HepG2 (cell line): ENCODE measurements at places on chromosomes 7 and 10. TPM values are rescaled to one million over a fixed set of nuclear protein-coding genes. Genes with fewer than 3 reads are reported as not detected.
A peak's percentile ranks its signal among the peaks of the same experiment; 100 is the strongest.

Gene HMX2
- not detected in 2 replicates for total RNA-seq

Gene ANKRD7
- total RNA-seq = not detected in 2 replicates

Gene PNLIPRP1
- total RNA-seq = not detected in 2 replicates

Gene AKR1D1
- 37.0 and 59.5 TPM in 2 replicates for total RNA-seq

Gene RELN
- 215 and 332 TPM in 2 replicates for total RNA-seq

Gene TMEM225B
- 0.60 and 0.95 TPM in 2 replicates for total RNA-seq

Gene IL2RA
- not detected in 2 replicates for total RNA-seq

Gene CDK5
- total RNA-seq = 21.3 and 22.6 TPM in 2 replicates

Gene ASAH2
- 8.9 and 16.0 TPM in 2 replicates for total RNA-seq

DNA sequence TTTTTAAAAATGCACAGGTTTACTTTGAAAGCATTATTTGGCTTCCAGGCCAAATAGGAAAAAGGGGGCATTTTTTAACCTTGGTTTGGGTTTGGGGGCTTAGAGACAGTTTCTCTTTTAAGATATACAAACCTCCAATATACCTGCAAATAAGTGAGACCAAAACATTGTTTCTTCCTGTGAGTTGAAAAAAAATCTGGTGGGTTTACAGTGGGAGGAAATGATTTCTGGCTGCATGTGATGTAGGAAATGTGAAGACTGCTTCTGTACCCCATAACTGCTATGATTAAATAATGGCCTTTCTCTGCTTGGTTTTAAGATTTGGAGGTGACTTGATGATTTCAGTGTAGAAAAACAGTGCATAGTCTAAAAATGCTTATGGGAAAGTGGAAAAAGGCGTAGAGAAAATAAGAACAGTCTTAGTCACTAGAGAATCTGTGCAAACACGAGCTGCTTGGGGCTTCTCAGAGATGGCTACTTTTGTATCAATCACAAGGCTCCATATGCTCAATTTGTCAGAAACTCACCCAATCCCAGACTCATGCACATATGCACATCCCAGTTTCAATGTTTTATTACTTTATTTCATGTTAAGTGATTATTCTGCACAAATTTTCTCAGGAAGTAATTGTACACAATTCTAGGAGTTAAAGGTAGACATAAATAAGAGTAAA, 22.1 kb upstream of the PRKCQ start:
- no peaks in the 10 kb centered on the region for H3K4me1 ChIP-seq
- H3K36me3 ChIP-seq = no peaks in the 10 kb centered on the region
- no peak overlapping the region for H3K4me3 ChIP-seq
- no peak overlapping the region for H3K27ac ChIP-seq

GRCh38 chr10:74882831-74883230, 56.4 kb downstream of the KAT6B start:
- H3K27me3 ChIP-seq = no peaks in the 10 kb centered on the region
- no peak overlapping the region for H3K27ac ChIP-seq
- DNase-seq = no peak
- peaks cover 24% of the 10 kb centered on the region for H3K4me1 ChIP-seq
- no peaks in the 10 kb centered on the region for H3K36me3 ChIP-seq
- H3K4me3 ChIP-seq = no peak overlapping the region

- H3K27ac ChIP-seq = no peak overlapping the region
- H3K4me1 ChIP-seq = peaks cover 54% of the 10 kb centered on the region
- H3K4me3 ChIP-seq = no peak overlapping the region
- H3K27me3 ChIP-seq = peaks cover 13% of the 10 kb centered on the region; the same call in 1 of the 3 replicates
- no peaks in the 10 kb centered on the region for H3K36me3 ChIP-seq
These were observed 14.1 kb downstream of the PDZD7 start for GRCh38 chr10:101016814-101017213.

DNA sequence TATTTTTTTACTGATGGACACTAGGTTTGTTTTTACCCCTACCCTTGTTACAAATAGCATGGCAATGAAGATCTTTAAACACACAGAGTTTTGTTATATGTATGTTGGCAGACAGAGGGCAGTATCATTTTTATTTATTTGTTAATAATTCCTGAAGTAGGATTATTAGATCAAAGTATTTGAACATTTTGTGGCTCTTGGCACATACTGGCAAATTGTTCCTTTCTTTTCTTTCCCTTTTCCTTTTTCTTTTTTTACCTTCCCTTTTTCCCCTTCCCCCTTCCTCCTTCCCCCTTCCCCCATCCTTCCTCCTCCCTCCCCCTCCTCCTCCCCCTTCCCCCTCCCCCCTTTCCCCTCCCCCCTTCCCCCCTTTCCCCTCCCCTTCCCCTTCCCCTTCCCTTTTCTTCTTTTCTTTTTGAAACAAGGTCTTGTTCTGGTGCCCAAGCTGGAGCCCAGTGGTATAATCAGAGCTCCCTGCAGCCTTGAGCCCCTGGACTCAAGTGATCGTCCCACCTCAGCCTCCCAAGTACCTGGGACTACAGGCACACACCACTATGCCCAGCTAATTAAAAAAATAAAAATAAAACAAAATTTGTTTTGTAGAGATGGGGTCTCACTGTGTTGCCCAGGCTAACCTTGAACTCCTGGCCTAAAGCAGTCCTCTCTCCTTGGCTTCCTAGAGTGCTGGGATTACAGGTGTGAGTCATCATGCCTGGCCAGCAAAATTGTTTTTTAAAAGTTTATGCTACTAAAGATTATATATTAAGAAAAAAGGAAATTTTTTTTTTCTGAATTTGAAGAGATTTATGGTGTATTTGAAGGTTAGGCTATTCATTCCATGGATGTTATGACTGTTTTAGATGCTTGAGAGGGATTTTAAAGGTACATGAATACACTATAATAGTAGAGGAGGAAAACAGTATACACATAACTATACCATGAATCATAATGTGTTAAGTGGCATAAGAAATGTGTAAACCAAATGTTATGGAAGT, 39.3 kb downstream of the SEPTIN7 start:
- no peak overlapping the region for H3K4me3 ChIP-seq
- H3K27me3 ChIP-seq = no peaks in the 10 kb centered on the region
- no peak for DNase-seq

DNA sequence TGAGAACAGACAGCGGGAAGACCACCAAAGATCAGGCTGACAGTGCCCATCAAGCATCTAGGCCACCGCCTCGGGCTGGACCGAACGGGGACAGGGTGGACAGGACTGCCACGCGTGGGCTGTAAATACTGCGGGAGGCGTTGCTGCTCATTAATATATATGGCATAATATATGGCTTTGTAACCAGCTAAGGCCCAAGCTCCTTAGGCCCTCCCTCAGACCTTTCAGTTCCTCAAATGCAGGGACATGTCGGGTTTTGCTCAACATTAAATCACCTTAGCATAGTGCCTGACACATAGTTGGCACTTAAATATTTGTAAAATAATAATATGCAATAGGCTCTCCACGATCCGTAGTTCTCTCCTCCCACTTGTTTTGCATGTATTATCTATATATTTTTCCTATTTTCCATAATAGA, 402 bp upstream of the TMEM168 start:
- H3K4me1 ChIP-seq = peaks cover 22% of the 10 kb centered on the region
- peak overlapping the region; percentile 93 for H3K27ac ChIP-seq
- DNase-seq = no peak
- no peaks in the 10 kb centered on the region for H3K36me3 ChIP-seq

DNA sequence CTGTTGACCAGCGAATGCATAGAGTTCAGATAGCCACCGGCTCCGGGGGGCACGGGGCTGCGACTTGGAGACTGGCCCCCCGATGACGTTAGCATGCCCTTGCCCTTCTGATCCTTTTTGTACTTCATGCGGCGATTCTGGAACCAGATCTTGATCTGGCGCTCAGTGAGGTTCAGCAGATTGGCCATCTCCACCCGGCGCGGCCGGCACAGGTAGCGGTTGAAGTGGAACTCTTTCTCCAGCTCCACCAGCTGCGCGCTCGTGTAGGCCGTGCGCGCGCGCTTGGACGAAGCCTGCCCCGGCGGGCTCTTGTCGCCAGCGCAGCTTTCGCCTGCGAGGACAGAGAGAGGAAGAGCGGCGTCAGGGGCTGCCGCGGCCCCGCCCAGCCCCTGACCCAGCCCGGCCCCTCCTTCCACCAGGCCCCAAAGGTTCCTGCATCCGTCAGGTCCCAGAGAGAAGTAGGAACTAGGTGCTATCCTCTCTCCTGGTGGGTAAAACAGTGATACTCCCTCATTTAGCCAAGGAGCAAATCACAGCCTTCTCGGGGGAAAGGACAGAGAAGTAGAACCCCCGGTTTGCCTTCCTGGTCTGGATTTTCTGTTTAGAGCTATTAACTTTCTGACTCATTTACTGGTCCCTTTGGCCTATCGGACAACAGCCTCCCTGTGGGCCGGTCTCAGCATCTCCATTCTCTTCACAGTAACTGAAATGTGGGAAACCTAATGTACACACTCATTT, 6.1 kb upstream of the HOXA2 start:
- H3K4me3 ChIP-seq = no peak overlapping the region
- H3K27me3 ChIP-seq = no peaks in the 10 kb centered on the region
- no peak for DNase-seq
- H3K27ac ChIP-seq = no peak overlapping the region
- peaks cover 7% of the 10 kb centered on the region; the same call in 1 of the 3 replicates for H3K36me3 ChIP-seq

DNA sequence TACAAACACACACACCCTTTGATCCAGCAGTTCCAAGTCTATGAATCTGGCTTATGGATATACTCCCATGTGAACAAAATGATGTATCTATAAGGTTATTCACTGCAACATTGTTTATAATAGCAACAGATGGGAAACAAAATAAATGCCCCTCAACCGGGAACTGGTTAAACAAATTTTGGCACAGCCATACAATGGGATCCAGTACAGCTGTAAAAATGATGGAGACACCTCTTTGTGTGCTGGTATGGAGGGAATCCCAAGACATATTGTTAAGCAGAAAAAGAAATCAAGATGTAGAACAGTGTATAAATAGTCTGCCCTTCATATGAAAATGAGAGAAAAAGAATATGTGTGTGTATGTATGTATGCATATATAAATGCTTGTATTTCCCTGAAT, 155.5 kb downstream of the SNX10 start:
- peaks cover 11% of the 10 kb centered on the region for H3K4me1 ChIP-seq
- H3K4me3 ChIP-seq = no peak overlapping the region
- H3K27ac ChIP-seq = no peak overlapping the region
- H3K27me3 ChIP-seq = no peaks in the 10 kb centered on the region

- no peaks in the 10 kb centered on the region for H3K27me3 ChIP-seq
- H3K4me1 ChIP-seq = peaks cover 9% of the 10 kb centered on the region
- H3K36me3 ChIP-seq = no peaks in the 10 kb centered on the region
- no peak for DNase-seq
These were observed 38.5 kb downstream of the FAM149B1 start for GRCh38 chr10:73206385-73206784.

GRCh38 chr7:105621617-105622016, 40.3 kb upstream of the EFCAB10 start:
- no peaks in the 10 kb centered on the region for H3K4me1 ChIP-seq
- H3K27ac ChIP-seq = no peak overlapping the region
- H3K36me3 ChIP-seq = no peaks in the 10 kb centered on the region; the same call in 1 of the 2 replicates
- H3K4me3 ChIP-seq = no peak overlapping the region

- no peak overlapping the region for H3K27ac ChIP-seq
- H3K36me3 ChIP-seq = no peaks in the 10 kb centered on the region
- no peak overlapping the region for H3K4me3 ChIP-seq
- DNase-seq = peak; percentile 30
These were observed 36.3 kb downstream of the SUFU start for GRCh38 chr10:102540023-102540422.

- no peak for DNase-seq
- no peaks in the 10 kb centered on the region for H3K36me3 ChIP-seq
- peaks cover 1% of the 10 kb centered on the region for H3K27me3 ChIP-seq
- H3K4me3 ChIP-seq = no peak overlapping the region
These were observed 249.9 kb downstream of the SKAP2 start for GRCh38 chr7:26614503-26614902.

GRCh38 chr7:34493752-34494151, 164.3 kb upstream of the NPSR1 start:
- no peak overlapping the region for H3K27ac ChIP-seq
- DNase-seq = no peak
- H3K4me3 ChIP-seq = no peak overlapping the region
- H3K36me3 ChIP-seq = 0 out of 3 replicates have a peak, but pooled peaks cover 3% of the 10 kb centered on the region

DNA sequence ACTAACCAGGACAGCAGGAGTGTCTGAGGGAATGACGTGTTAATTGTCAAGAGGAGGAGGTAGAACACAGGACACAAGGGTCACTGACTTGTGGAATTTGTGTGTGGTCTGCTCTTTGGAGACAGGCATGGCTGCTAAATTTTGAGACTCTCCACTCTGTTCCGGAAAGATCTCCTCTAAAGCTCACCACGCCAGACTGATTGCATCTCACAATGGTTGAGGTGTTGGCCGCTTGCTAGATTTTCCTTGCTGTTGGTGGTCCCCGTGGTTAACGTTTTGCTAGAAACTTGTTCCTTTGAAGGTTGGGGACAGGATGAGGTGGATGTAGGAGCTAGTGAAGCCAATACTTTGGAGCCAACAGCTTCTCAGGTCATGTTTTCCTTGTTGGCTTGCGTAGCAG, 57.0 kb downstream of the MCMBP start:
- no peak overlapping the region for H3K4me3 ChIP-seq
- H3K27me3 ChIP-seq = no peaks in the 10 kb centered on the region
- no peak overlapping the region for H3K27ac ChIP-seq
- peaks cover 8% of the 10 kb centered on the region for H3K36me3 ChIP-seq
- no peak for DNase-seq
- H3K4me1 ChIP-seq = no peaks in the 10 kb centered on the region

- H3K4me3 ChIP-seq = no peak overlapping the region
- no peaks in the 10 kb centered on the region for H3K4me1 ChIP-seq
- no peak overlapping the region for H3K27ac ChIP-seq
- DNase-seq = no peak
These were observed 66.1 kb downstream of the TRRAP start for GRCh38 chr7:98944386-98944785.

GRCh38 chr7:562789-563628, 43.4 kb upstream of the PDGFA start:
- no peaks in the 10 kb centered on the region for H3K27me3 ChIP-seq
- no peaks in the 10 kb centered on the region for H3K4me1 ChIP-seq
- no peak overlapping the region for H3K27ac ChIP-seq
- no peaks in the 10 kb centered on the region for H3K36me3 ChIP-seq
- DNase-seq = no peak
- H3K4me3 ChIP-seq = no peak overlapping the region

GRCh38 chr7:50356945-50357268, 52.4 kb downstream of the IKZF1 start:
- H3K4me1 ChIP-seq = no peaks in the 10 kb centered on the region
- DNase-seq = no peak
- H3K27ac ChIP-seq = no peak overlapping the region
- no peak overlapping the region for H3K4me3 ChIP-seq
- H3K27me3 ChIP-seq = peaks cover 2% of the 10 kb centered on the region; the same call in 1 of the 2 replicates

DNA sequence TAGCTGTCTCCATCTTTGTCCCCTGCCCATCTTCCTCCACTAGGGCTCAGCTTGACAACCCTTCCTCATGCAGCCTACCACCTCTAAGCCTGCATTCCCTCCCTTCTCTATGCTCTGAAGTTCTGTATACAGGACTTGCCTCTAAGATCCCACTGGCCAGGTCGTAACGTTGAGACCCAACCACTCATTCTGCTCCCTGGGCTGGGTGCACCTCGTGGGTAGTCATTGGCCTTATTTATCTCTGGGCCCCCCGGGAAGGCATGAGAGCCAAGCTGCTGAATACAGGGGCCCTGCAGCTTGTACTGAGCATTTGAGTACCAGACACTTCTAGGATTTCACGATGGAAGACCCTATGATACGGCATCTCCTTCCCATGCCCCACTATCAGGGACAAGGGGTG, 31.2 kb downstream of the MYL10 start:
- peaks cover 18% of the 10 kb centered on the region; the same call in 2 of the 3 replicates for H3K27me3 ChIP-seq
- H3K4me1 ChIP-seq = peaks cover 53% of the 10 kb centered on the region
- peak overlapping the region; percentile 67 for H3K4me3 ChIP-seq
- H3K27ac ChIP-seq = no peak overlapping the region
- DNase-seq = peak; percentile 16

- no peaks in the 10 kb centered on the region for H3K36me3 ChIP-seq
- peaks cover 4% of the 10 kb centered on the region for H3K27me3 ChIP-seq
- no peak overlapping the region for H3K27ac ChIP-seq
- H3K4me1 ChIP-seq = no peaks in the 10 kb centered on the region
- no peak overlapping the region for H3K4me3 ChIP-seq
These were observed 42.8 kb upstream of the GNA12 start for GRCh38 chr7:2886900-2887299.
